ENCODE measurements at places on chromosomes 7 and 10. TPM values are rescaled to one million over a fixed set of nuclear protein-coding genes. Genes with fewer than 3 reads are reported as not detected.
A peak's percentile ranks its signal among the peaks of the same experiment; 100 is the strongest.

DNA sequence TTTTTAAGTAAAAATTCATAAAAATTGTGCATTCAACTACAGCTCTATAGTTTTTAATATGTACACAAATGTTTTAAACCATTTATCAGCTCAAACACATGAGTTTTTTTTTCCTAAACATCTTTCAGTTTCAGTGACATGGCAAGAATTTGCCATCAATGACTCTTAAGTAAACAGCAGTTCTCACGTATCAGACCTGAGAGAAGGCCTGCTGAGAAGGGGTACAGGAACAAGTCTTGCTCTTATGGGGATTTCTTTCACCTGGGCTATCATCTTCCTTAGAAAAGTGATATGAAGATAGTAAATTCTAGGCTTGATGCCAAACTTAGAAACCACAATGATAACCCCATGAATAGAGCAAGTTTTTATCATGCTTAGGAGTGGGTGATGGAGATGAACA lies 467.8 kb downstream of the ARL4A start:
- H3K27ac ChIP-seq = no peak overlapping the region
- no peaks in the 10 kb centered on the region for H3K27me3 ChIP-seq
- H3K4me1 ChIP-seq = no peaks in the 10 kb centered on the region
- no peak for DNase-seq
- H3K36me3 ChIP-seq = no peaks in the 10 kb centered on the region

GRCh38 chr7:27186668-27187474 lies 1.8 kb upstream of the HOXA11 start:
- H3K27me3 ChIP-seq = peaks cover 100% of the 10 kb centered on the region
- peaks cover 41% of the 10 kb centered on the region for H3K4me1 ChIP-seq
- no peak for DNase-seq
- no peak overlapping the region for H3K27ac ChIP-seq
- H3K4me3 ChIP-seq = no peak overlapping the region

DNA sequence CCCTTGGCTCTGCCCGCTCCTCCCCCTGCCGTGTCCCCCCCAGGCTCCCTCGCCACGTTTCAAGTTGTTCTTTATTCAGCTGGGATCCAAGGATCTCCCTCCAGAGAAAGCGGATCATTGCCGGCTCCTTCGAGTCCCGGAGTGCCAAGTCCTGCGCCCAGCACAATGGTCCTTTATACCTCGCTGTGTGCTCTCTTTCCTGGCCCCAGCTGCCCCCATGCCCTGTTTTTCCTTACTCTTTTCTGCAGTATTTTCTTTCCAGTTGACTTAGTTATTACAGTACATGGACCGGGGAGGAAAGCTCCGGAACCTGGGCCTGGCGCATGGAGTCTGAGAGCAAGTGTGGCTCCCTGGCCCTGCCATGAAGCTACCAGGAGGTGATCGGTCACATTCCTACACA lies 88.1 kb upstream of the KMT2C start:
- no peak for DNase-seq
- H3K27ac ChIP-seq = no peak overlapping the region
- no peak overlapping the region for H3K4me3 ChIP-seq
- H3K36me3 ChIP-seq = no peaks in the 10 kb centered on the region

DNA sequence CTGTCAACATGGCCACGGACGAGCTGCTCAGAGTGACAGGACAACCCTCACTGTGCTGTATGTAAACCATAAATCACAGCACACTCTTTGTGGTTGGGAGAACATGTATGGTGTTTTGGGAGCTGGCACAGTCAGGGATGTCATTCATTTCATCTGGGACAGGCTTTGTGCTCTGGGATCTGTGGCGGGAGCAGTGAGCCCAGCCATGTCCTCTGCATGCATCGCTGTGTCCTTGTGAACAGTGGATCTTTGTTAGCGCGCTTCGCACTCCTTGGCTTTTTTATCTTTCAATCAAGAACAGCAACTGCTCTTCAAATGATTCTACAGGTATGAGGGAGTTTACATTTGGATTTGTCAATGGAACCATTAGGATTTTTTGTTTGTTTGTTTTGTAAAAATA lies 7.1 kb downstream of the CCM2 start:
- no peak overlapping the region for H3K4me3 ChIP-seq
- no peaks in the 10 kb centered on the region for H3K36me3 ChIP-seq
- DNase-seq = peak; percentile 3
- H3K27ac ChIP-seq = no peak overlapping the region
- H3K27me3 ChIP-seq = no peaks in the 10 kb centered on the region

- H3K27me3 ChIP-seq = no peaks in the 10 kb centered on the region
- no peaks in the 10 kb centered on the region for H3K4me1 ChIP-seq
- H3K36me3 ChIP-seq = no peaks in the 10 kb centered on the region
- H3K27ac ChIP-seq = no peak overlapping the region
Observed at GRCh38 chr7:116185450-116185849, 24.9 kb upstream of the TES start.

GRCh38 chr7:53111031-53111430 lies 75.6 kb downstream of the POM121L12 start:
- H3K4me3 ChIP-seq = no peak overlapping the region
- H3K4me1 ChIP-seq = no peaks in the 10 kb centered on the region
- no peak overlapping the region for H3K27ac ChIP-seq

Gene KIAA1549
- 5.7 TPM for total RNA-seq

Gene RSBN1L
- 27.7 TPM for total RNA-seq

Gene TRIM8
- total RNA-seq = 146 TPM

Gene ARHGAP12
- total RNA-seq = 27.2 TPM

Gene C10orf143
- 3.4 TPM for total RNA-seq

Gene FOXI2
- not detected for total RNA-seq

Data from upper lobe of right lung (tissue), 1 donor.